Cardiac septum (tissue), 1 donor: ENCODE measurements at places on chromosomes 3 and 15.
A peak's percentile ranks its signal among the peaks of the same experiment; 100 is the strongest.

- DNase-seq = no peak
Observed at GRCh38 chr3:128217702-128218547, 64.6 kb downstream of the EEFSEC start.

DNA sequence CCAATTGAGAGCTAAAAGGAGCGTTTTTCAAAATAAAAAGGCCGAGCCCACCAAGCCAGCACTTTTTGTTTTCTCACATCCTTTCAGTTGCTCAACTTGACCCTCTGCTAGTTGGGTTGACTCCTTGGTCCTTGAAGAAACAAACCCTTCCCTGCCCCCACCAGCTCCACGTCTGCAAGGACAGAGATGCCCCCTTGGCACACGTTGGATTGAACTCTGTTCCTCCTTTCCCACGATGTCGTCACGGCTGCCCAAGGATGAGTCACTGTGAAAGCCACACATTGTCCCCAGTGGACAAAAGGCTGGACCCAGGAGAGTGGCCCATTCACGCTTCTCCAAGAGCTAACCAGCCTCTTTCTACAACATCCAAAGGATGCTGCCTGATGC is 43.0 kb upstream of the SPATA12 start:
- DNase-seq = no peak

DNA sequence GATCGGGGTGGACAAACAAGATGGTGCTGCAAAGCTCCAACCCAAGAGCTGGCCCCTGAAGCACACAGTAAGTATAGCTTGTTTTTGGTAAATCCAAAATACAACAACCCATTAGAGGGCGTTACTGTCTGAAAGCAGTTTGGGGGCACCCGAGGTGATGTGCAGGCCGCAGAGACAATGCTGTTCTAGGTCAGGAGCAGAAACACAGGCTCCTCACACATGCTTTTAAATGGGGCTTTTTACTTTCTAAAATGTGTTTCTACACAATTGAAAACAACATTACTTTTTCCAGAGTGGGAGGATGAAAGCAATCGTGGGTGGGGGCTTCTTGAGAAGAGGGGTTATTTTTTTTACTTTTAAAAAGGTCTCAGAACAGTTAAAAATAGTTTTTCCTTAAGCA is 1029.3 kb upstream of the CFAP20DC start:
- DNase-seq = no peak

GRCh38 chr3:13093687-13094086 is 20.5 kb upstream of the IQSEC1 start:
- no peak for DNase-seq

DNA sequence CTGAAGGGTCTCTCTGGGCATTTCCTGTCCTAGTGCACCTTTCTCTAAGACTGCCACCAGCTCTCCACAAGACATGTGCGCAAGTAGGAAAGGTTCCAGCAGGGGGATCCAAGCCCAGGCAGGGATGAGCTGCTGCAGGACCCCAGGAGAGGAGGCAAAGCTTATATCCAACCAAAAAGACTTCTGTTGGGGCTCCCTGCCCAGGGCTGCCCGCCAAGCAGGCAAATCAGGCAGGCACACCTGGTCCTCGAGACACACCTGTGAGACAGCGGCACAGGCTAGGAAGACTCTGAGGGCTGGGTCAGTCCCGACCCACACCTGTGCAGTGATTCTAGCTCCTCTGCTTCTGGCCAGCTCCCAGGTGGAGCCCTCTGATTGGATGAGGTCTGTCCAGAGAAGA is 80.6 kb downstream of the MYLK start:
- no peak for DNase-seq

DNA sequence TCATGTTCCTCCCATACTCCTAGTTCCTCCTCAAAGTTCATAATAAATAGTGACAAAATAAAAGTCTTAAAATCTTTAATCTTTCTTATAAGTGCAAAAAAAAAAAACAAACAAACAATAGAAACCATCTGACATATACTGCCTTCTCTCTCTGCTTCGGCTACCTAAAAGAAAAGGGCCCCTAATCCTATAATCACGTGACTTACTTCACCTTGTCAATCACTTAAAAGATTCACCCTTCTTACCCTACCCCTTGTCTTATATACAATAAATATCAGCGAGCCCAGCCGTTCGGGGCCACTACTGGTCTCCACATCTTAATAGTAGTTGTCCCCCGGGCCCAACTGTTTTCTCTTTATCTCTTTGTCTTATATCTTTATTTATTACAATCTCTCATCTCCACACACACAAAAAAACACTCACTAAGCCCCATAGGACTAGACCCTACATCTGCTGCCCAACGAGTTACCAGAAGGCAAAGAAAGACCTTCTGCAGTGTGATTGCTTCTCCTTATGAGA is 28.8 kb downstream of the MKRN3 start:
- DNase-seq = no peak

- peak; percentile 68 for DNase-seq
Observed at GRCh38 chr3:195803289-195803908, 8.3 kb downstream of the MUC4 start.

- DNase-seq = no peak
Observed at GRCh38 chr3:79976466-79976865, 208.7 kb upstream of the ROBO1 start.

DNA sequence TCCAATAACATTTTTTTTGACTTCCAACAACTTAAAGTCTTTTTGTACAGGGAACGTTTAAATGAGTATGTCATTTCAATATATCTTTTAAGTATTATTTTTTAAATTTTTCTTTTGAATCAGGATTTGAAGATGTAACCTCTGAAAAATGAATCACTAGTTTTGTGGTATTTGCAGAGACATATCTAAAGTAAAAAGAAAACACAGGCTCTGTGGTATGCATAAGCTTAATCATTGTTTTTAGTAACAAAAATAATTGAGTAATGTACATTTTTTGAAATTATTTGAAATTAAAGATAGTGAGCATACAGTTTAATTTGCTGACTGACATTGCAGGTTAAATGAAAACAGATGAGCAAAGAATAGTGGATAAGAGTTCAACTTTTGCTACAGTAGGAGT is 531.3 kb downstream of the ROBO1 start:
- DNase-seq = no peak

- no peak for DNase-seq
Observed at GRCh38 chr3:69058180-69058946, 6.2 kb upstream of the TMF1 start.

DNA sequence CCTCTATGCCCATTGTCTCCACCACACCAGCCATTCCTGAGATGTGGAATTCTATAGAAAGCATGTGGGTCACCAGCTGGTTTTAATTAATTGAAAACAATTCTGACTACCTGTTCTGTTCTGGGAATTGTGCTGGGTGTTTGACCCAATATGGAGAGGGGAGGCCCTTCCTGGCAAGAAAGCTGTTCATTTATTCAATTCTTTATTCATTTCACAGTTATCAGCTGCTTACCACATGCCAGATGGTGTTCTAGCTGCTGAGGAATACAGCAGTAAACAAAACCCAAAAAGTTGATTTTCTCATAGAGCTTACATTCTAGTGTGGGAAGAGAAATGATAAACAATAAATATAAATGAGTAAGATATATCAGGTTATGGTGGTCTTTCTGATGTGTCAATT is 296.1 kb upstream of the RASGRP1 start:
- DNase-seq = no peak

GRCh38 chr15:31197497-31198414 is 96.2 kb upstream of the TRPM1 start:
- peak; percentile 83 for DNase-seq

GRCh38 chr15:78878356-78878755 is 5.7 kb downstream of the MORF4L1 start:
- no peak for DNase-seq

- DNase-seq = no peak
Observed at GRCh38 chr15:89117790-89118189, 29.5 kb downstream of the ABHD2 start.

DNA sequence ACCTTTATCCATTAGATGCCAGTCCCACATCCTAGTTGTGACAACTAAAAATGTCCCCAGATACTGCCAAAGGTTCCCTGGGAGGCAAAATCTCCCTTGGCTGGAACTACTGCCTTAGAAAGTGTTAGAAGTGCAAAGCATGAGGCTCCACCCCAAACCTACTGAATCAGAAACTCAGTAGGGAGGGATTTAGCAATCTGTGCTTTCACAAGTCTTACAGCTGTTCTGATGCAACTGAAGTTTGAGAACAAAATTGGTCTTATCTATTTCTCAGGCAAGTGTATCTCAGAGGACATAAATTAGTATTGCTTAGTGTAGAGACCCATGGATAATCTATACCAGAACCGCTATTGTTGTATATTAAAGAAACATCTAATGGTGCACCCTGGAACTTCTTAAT is 70.2 kb downstream of the CLDN1 start:
- DNase-seq = no peak

DNA sequence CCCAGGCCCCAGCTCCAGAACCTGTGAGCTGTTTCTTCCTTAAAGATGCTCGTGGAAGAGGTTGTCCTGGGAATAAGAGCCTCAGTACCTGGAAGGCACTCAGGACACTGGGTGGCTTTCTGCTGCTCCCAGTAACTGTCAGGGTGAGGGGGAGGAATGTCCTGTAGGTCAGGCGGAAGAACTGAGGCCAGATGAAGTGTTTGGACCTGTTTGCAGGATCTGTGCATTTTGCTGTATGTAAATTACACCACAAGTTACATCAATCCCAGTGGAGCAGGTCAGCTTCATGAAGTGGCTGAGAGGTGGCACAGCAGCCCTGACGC is 27.1 kb downstream of the HDAC11 start:
- no peak for DNase-seq

- DNase-seq = no peak
Observed at GRCh38 chr15:80749589-80749988, 29.6 kb upstream of the CEMIP start.

- DNase-seq = no peak
Observed at GRCh38 chr3:175432376-175433025, 573.4 kb downstream of the NAALADL2 start.

DNA sequence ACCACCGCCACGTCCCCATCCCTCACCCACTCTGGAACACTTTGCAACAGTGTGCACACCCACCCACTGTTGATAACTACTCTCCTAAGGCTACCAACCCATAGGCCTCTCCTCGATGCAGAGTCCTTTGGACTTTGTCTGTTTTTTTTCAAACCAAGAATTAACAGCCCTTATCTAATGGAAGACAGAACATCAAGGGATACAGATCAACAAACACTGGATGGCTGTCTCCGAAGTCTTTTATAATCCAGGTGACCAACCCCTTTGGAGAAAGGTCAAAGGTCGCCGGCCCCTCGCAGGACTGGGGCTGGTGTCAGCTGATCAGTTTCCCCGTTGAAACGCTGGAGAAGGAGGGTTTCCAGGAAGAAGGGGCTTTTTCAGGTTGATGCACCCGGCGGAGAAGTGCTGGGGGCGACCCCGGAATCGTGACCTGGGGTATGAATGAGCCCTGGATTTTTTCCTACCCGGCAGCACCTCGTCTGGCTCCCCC is 532 bp downstream of the B4GALT4 start:
- no peak for DNase-seq

DNA sequence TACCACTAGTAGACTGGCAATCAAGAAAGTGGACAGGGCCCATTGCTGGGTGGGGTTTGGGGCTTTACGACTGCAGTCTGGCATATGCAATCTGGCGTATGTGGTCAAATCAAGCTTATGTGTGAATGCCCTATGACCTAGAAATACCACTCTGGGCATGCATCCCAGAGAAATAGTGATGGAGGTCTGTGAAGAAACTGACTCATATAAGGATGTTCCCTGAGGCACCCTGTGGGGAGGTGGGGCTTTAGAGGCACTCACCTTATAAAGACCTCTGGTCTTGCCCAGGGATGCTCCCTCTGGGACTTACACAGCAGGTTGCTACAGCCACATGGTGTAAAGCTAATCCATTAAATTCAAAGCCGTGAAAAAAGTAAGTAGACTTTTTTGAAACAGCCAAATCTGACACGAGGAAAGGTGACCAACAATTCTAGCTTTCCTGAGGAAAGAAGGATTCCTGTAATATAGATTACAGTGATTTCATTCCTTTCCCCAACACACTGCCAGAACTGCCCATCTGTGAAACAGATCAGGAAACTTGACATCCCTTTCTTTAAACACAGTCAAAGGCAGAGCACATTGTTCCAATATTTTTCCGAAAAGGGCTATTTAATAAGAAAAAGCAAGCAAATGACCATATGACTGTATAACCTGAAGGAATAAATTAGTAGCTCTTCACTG is 13.6 kb downstream of the RARRES1 start:
- DNase-seq = no peak

DNA sequence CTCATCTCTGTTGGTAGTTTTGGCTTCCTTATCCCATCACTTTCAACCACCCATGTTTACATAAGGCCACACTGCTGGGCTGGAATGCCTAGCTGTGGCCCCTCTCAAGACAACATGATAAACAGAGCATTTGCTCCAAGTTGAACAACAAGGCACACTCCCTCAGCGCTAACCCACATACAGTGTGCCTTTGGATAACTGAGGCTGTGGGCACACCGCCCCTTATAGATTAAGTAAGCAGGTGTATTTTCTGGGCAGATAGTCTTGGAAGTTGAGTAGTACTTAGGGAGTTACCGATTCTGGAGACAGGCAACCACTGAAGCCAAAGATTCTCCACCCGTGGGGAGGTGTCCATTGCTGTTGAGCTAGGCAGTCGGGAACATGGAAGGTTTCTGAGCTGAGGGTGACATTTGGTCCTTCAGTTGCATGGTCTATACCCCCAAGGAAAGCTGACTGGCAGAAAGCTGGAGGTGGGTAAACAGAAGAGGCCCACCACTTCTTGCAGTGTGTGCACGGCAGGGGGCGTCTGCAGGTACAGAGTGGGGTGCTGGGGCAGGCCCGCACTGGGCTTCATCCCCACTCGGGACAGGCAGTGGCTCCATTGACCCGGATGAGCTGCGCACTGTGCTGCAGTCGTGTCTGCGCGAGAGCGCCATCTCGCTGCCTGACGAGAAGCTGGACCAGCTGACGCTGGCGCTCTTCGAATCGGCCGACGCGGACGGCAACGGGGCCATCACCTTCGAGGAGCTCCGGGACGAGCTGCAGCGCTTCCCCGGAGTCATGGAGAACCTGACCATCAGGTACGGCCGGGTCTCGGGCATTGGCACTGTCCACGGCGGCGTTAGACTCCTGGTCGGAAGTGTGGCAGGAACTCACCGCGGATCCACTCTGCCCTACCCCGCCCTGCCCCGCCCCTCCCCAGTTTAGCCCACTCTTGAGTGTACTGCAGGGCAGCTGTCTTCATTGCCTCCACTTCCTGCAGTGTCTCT is 16.8 kb downstream of the NOX5 start:
- DNase-seq = peak; percentile 76

GRCh38 chr3:124587053-124587408 is 143.2 kb upstream of the UMPS start:
- no peak for DNase-seq

DNA sequence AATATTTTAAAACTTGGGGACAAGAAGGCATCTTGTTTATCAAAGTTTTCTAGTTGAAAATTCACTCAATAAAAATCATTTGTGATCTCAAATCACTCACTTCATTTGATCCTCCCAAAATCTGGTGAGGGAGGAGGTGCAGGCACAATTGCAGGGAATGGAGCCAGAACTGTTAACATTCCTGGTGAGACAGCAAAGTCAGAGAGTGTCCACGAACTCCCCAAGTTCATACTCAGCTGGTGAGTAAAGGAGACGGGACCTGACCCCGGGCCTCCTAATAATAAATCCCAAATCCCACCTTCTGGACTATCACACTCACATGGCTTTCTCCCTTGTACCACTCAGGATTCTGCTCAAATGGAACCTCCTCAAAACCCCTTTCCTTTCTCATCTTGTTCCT is 252.3 kb upstream of the LRTM1 start:
- no peak for DNase-seq
